ENCODE measurements at places on chromosomes 6 and 20. TPM values are rescaled to one million over a fixed set of nuclear protein-coding genes. Genes with fewer than 3 reads are reported as not detected.

GRCh38 chr6:82588020-82588419 is 224.4 kb downstream of the TPBG start:
- DNase-seq, result no peak

TEAD3 gene
- 23.8 TPM for total RNA-seq

NKAIN4 gene
- 65.4 TPM for total RNA-seq

GSTA3 gene
- not detected for total RNA-seq

DNA sequence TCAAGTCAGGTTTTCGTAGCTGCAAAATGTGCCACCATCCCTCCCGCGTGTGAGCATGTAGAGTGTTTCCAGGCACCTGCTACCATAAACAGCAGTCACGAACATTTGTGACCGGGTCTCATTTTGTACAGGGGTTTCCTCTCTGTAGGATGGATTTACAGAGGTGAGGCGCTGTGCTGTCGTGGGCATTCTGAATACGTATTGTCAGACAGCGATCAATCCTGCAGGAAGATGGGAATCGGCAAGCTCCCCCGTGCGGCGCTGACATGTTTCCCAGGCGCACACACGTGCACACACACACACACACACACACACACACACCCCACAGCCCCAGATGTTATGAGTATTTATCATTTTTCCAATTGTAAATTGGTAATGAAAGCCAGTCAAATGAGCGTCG is 15.8 kb downstream of the ANKRD60 start:
- DNase-seq, result no peak

DNA sequence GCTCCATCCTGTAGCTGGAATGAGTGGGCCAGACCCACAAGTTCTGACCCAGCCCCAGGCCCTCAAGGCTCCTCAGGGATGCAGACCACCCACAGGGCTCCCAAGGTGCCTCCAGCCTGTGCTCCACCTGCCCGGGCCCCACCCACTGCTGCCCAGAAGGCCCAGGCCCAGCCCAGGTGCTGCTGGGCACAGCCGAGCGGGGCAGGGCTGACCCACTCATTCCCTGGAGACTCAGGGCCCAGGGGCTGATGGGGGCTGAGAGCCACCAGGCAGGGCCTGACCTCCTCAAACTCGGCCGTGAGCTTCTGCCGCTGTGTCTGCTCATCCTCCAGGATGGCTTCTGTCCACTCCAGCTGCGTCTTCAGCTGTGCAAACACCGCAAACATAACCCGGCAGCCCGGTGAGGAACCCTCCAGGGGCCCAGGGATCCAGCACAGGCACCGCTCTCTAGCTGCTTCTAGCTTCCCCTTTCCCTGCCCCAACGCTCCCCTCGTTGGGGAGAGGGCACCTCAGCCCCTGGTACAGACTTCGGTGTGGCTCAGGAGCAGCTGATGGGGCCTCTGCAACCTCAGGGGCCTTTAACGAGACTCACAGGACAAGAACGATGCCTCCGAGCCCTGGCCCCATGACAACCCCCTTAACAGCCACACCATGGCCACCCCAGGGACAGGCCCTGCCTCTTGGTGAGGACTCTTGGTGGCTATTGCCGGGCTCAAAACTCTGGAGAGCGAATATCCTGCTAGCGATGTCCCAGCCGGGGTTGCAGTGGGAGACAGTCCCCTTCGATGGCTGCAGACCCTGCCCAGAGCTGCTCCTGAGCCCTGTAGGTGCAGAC is 46.0 kb downstream of the DSTN start:
- no peak for DNase-seq

DNA sequence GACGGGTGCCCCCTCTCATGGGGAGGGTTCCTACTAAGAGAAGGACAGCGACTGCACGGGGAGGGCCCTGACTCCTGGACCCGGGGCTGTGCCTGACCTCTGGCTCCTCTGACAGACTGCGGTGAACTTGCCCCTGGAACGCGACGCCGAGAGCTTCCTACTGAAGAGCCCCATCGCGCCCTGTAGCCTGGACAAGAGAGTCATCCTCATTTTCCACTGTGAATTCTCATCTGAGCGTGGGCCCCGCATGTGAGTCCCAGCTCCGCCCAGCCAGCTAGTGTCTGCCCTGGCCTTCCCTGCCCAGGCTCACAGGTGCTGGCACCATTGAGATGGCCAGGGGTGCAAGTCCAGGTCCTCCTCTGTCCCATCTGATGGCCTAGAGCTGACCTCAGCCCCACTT is 7.2 kb downstream of the CDC25B start:
- DNase-seq, result no peak

GRCh38 chr6:110128418-110128817 is 51.1 kb downstream of the WASF1 start:
- no peak for DNase-seq

GRCh38 chr6:137958811-137959565 is 91.9 kb downstream of the TNFAIP3 start:
- DNase-seq, result no peak

GRCh38 chr6:139161169-139161568 is 26.3 kb downstream of the HECA start:
- DNase-seq, result peak; percentile 19

TFAP2C gene
- total RNA-seq, result 0.17 TPM

GRCh38 chr20:21436205-21436604 is 38.9 kb upstream of the NKX2-4 start:
- DNase-seq, result peak; percentile 92

DNA sequence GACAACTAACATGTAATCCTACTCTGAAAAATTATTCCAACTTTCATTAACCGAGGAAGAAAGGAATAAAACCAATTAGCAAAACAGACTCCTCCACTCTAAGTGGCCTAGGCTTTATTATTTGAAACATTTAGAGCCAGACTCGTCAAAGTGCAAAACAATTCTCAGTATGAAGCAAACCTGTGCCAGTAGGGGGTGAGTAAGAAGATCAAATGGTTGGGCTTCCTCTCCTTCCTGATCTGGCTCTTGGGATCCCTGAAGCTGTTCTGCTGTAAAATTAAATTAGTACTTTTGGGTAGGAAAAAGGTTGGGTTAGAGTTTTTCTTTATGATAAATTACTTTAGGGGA is 177.6 kb upstream of the MAN1A1 start:
- DNase-seq, result no peak

GRCh38 chr6:154872542-154873114 is 122.5 kb upstream of the TIAM2 start:
- no peak for DNase-seq

DNA sequence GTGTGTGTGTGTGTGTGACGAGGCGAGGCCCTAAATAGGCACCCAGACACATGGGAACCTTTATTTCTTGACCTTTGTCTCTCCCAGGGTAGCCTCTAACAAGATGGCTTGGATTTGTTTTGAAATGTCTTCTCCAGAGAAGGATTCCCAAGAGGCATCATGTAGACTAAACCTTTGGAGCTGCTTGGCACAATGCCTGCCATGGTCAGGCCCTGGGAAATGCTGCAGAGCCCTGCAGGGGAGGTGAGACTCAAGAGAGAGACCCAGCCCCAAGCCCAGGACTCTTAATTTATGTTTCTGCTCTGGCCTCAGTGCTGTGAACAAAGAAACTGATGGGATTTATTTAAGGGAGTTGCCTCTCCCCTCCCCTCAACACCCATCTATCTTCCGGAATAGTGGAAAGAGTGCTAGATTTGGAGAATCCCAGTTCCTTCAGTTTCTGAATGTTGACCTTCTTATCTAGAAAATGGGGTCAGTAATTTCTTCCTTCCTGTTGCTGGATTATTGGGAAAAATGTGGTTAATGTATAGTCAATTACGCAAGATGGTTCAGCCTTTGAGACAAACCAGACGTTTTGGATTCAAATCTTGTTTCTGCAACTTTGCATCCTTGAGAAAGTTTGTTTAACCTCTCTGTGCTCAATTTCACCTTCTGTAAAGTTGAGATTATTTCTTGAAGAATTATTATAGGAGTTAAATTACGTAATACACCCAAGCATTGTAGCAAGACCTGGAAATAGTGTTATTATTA is 434.8 kb downstream of the MAFB start:
- DNase-seq, result no peak

DNA sequence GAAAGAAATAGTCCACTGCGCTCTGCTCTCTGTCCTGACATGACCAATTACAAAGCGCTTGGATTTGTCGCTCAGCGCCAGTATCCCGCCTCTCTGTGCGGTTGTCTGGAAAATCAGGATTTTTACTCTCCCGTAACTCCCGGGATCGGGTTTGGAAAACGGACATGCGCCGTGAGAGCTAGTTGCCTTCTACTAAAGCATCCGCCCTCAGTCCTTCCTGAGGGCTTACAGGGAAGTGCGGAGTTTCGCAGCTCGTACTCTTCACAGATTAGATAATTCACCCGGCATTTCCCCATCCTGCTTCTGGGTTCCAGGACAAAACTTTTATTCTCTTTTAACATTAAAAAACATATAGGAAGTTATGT is 427 bp upstream of the MKKS start:
- DNase-seq, result peak; percentile 85

C6orf52 gene
- total RNA-seq, result 3.1 TPM

SDC4 gene
- total RNA-seq, result 155 TPM

DNA sequence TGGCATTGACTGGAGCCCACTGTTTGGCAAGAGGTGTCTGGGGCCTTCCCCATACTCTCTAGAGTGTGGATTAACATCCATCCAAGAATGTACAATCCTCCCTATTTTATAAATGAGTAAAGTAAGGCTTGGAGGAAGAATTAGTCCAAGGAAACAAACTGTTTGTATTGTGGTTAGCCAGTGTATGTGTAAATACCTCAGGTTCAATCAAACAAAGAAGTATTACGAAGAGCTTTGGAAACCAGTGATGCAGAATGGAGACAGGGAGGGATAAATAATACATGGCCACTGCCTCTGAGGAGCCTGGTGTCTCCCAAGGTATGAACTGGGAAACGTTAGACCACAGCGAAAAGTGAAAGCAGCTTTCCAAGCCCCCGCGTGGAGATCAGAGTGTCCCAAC is 226.6 kb upstream of the RIN2 start:
- DNase-seq, result no peak

CRISP3 gene
- total RNA-seq, result not detected

- no peak for DNase-seq
These were observed 52.4 kb upstream of the TRIM26 start for GRCh38 chr6:30265594-30265993.

LRRN4 gene
- total RNA-seq, result 71.2 TPM

DNA sequence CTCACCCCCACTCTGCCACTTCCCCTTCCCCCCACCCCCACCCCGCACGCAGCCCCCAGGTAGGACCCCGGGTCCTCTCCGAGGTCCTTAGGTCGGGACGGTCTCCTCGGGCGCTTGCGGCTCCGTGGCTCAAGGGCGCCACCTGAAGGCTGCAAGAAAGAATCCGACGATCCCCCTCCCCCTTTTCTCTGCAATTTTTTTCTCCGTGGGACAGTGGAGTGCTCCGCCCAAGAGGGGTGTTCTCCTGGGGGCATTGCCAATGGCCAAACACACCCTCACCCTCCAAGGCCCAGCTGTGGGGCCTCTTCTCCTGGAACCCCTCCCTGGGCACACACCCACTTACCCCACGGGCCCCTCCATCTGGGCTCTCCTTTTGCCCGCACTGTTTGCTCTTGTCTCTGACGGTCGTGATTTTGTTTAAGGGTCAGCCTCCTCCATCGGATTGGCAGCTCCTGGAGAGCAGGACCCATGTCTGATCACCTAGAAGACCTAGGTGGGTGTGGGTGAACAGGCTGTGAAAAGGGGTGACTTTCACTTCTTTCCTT is 1.1 kb upstream of the TMEM74B start:
- no peak for DNase-seq

TNF gene
- 18.6 TPM for total RNA-seq

DNA sequence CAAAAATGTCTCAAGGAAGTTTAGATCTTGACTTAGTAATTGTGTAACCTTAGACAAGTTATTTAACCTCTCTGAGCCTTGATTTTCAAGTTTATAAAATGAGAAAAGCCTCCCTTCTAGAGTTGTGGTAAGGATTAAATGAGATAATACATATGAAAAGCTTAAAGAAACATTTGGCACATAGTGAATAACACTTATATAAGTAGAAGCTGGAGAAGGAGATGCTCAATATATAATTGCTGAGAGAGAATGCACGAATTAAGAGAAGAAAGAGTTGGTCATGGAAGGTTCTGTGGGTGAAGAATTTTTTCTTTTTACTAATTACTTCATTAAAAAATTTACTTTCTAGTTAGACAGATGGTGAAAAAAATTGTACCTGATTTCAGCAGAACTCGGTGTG is 5.3 kb downstream of the ACSS2 start:
- no peak for DNase-seq

GRCh38 chr6:95227351-95227750 is 350.0 kb upstream of the MANEA start:
- DNase-seq, result no peak

NTSR1 gene
- 0.14 TPM for total RNA-seq

RAB44 gene
- total RNA-seq, result 0.07 TPM

GRCh38 chr20:10651227-10651990 is 22.4 kb downstream of the JAG1 start:
- DNase-seq, result no peak

PRICKLE4 gene
- not detected for total RNA-seq

DNA sequence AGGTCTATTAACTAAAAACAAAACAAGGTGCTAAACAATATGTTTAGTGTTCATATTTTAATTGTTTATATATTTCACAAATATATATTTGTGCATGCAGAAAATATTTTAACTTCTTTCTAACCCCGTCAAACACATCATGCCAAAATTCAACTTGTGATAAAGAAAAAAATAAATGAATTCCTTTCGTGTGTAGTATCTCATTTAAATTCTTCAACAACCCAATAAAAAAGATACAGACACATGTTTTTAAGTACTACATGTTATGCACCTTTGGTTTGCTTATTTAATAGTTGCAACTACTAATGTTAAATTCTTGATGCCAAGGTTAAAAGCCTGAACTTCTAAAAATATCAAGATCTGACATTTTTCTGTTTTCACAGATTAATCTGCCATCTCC is 252.4 kb downstream of the ESR1 start:
- no peak for DNase-seq

SUMO4 gene
- total RNA-seq, result not detected

- no peak for DNase-seq
These were observed 65.9 kb downstream of the KLHL32 start for GRCh38 chr6:96990462-96990861.

GRCh38 chr6:55704421-55704820 is 125.4 kb upstream of the HMGCLL1 start:
- peak; percentile 32 for DNase-seq

ZNF831 gene
- total RNA-seq, result not detected

PREX1 gene
- total RNA-seq, result 3.1 TPM

DNA sequence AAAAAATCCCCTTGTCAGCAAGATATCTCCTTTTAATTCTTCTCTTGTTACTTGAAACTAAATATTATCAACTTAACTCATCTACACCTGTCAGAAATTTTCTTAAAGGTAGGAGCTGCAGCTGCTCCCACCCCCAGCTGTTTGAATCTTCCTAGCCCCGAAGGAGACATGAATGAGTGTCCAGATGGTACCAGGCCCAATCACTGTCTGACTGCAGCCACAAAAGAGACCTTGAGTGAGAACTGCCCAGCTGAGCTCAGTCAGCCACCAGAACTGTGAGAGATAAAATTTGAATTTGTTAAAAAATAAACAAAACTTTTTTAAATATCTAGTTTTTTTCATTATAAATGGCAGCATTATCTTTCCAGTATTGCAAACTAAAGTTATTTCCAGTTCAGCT is 84.7 kb downstream of the PRSS35 start:
- DNase-seq, result no peak

DNA sequence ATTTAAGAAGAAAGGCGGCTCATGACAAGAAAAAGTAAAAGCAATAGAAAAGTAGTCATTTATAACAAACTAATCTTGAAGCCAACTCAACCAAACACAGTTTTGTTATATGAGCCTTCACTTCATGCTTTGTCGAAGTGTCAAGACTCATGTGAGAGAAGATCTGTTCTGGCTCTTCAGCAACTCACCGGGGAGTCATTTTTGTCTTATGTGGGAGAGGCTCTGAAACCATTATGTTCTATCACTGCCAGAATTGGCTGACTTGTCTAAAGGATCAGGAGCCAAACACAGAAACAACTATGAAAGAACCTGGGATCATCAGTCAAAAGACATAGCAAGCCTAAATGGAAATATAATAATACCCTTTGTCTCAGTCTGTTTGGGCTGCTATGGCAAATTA is 105.2 kb downstream of the CDK19 start:
- DNase-seq, result no peak
